CD4-positive, alpha-beta T cell (primary cell): ENCODE measurements at places on chromosomes 1 and 21. TPM values are rescaled to one million over a fixed set of nuclear protein-coding genes. Genes with fewer than 3 reads are reported as not detected.

DNA sequence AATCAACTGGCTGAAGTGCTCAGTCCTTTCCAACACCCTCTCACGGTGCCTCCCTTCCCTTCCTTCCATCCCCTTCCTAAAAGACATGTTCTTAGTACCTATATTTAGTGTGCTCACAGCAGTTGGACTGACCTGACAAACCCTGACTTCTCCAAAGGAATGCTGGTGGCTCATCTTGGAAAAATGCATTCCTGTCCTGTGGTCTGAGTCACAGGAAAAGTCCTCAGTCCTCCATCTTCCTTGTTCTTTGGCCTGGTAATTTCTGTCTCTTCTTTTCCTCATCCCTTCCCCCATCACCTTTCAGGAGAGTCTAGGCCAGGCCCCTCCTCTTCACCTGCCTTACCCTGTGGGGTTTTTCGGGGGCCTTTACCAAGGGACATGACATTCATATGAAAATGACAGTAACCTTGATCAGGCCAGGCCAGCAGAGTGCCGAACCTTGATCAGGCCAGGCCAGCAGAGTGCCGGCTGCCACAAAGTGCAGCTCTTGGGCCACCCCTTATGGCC, 7.2 kb downstream of the ATP1B1 start:
- no peak for DNase-seq

- DNase-seq: no peak
Measured at GRCh38 chr1:6338695-6339094, 54.9 kb downstream of the ACOT7 start.

GRCh38 chr1:219090607-219091006, 83.1 kb upstream of the LYPLAL1 start:
- no peak for DNase-seq

DNA sequence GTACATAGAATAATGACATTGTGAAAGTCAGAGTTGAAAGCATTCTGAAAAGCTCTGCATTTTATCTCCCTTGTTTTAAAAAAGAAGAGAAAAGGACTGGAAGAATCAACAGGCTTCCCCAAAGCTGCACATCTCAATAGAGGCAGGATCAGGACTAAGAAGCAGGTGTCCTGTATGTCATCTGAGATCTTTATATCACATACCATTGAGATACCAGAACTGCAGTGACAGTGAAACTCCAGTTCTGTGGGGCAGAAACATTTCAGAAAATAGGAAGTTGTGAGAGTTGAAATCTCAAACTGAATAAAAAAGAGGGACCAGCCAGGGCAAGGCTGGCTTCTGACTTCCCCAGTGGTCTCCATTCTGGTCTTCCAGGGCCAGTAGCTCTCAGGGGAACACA, 33.0 kb upstream of the SH2D1B start:
- no peak for DNase-seq

The SPRR1A gene
- not detected for total RNA-seq

The TTC39A gene
- total RNA-seq: not detected

The CGN gene
- total RNA-seq: 0.08 TPM
